ENCODE measurements at places on chromosomes 4 and X. TPM values are rescaled to one million over a fixed set of nuclear protein-coding genes. Genes with fewer than 3 reads are reported as not detected.

- DNase-seq, result no peak
Measured at GRCh38 chrX:115970718-115971117, 199.8 kb upstream of the AGTR2 start.

The TLR2 gene
- not detected for polyA plus RNA-seq

The RNF128 gene
- 0.11 TPM for polyA plus RNA-seq

The ZFP42 gene
- polyA plus RNA-seq, result not detected

GRCh38 chr4:160414496-160414895 lies 1311.6 kb downstream of the RAPGEF2 start:
- no peak for DNase-seq

DNA sequence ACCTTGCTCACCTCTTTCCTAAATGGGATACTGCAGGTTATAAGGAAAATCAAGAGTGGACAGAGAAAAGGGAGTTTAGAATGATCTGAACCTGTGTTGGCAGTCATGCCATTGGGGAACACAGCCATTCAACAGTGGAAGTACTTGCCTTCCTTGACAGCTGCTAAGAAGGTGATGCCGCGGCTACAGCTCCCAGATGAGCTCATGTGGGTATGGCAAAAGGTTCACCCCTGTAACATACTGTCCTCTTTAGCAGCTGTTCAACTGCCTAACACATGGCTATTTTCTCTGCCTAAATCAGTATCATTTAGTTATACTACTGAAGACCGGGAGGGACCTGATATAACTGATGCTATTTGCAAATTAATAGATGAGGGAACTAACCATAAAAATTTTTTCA lies 76.8 kb downstream of the DCHS2 start:
- no peak for DNase-seq

- no peak for DNase-seq
Measured at GRCh38 chr4:66376921-66377320, 706.6 kb upstream of the EPHA5 start.

DNA sequence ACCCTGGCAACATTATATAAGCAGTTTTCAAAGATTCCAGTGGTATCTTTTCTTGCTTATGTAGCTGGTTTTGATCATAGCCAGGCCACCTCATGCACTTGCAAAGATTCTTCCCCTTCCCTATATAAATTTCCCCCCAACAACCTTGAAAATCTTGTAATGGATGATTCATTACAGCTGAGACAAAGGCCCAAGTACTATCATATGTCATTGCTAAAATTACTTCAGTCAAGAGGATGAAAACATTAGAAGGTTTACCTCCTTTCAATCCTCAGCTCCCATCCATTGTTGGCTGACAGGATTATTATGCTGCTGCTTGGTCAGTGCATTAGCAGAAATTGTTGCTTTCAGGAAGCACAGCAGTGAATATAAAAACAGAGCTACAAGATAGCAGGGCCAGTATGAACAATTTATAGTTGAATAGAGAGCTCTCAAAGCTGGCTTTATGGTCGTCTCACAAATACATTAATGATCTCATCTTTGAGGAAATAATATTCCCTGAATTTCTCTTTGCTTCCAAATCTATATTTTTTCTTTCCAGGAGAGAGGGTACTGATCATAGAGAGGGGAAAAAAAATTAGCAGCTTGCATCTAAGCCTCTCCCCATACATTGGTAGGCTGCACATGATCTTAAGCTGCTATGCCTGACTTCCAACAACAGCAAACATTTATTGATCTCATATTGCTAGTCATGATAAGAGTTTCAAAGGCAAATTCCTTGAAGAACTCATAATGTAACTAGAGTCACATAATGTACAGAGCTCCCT lies 7.7 kb upstream of the ARHGEF38 start:
- DNase-seq, result no peak

DNA sequence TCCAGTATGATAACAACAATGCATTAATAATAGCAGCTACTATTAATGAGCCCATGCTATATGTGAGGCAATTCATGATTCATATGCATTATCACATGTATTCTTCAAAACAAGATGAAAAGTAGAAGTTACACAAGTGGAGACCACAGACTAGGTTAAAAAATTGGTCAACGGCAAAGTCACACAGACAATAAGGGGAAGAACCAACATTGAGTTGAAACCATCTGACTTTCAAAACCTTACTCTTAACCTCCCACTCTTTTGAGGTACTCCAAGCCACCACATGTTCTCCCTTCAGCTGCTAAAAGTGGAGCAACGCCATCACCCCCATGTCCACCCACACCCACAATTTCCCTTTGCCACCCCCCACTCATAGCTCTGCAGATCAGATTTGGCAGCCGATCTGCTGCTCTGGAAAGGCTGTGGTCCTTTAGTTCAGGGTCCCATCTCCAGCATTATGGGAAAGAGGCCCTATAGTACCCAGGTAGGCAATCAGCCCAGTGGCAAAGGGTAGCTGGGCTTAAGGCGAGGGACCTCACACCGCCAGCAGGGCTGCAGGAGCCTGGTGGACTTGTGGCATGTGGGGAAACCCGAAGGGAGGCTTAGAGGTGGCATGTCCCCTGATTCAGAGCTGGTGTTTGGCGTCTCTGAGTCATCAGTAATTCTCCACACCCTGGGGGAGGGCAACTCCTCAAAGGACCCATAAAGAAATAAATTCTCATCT lies 33.5 kb upstream of the CYBB start:
- no peak for DNase-seq

The IQCM gene
- not detected for polyA plus RNA-seq

DNA sequence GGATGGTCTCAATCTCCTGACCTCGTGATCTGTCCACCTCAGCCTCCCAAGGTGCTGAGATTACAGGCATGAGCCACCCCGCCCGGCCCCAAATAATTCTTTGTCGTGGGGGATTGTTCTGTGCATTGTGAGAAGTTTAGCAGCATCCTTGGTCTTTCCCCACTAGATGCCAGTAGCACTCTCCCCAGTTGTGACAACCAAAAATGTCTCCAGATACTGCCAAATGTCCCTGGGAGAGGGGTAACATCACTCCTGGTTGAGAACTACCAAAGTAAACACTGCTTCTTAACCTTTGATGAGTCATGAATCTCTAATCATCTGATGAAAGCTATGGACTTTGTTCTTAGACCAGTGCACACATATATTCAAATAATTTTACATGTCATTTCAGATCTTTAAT lies 90.7 kb upstream of the BRS3 start:
- no peak for DNase-seq

The WDFY3 gene
- 7.9 TPM for polyA plus RNA-seq

GRCh38 chrX:20527558-20528011 lies 260.9 kb upstream of the RPS6KA3 start:
- peak; percentile 38 for DNase-seq

The FBXO8 gene
- 8.1 TPM for polyA plus RNA-seq

DNA sequence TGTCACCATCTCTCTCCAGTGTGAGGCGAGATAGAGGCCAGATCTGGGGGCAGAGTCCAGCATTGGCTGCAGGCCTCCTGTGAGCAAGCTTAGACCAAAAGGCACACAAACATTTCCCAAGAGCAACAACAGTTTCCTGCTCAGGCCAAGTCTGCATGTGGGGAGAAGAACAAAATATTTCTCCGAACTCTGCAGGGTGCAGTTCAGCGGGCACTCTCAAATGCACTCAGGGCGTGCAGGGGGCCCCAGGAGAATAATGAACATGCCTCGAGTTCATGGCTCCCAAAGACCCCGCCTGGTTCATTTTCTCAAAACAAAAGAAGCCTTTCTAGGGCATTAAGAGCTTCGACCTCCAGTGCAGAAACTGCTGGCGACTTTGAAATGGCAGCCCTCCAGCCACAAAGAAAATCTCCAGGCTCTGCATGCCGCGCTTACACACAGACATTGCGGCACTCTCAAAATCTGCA lies 57.8 kb upstream of the HELT start:
- no peak for DNase-seq

- no peak for DNase-seq
Measured at GRCh38 chr4:42609051-42609450, 47.9 kb downstream of the ATP8A1 start.

The LAMP2 gene
- 68.8 TPM for polyA plus RNA-seq

DNA sequence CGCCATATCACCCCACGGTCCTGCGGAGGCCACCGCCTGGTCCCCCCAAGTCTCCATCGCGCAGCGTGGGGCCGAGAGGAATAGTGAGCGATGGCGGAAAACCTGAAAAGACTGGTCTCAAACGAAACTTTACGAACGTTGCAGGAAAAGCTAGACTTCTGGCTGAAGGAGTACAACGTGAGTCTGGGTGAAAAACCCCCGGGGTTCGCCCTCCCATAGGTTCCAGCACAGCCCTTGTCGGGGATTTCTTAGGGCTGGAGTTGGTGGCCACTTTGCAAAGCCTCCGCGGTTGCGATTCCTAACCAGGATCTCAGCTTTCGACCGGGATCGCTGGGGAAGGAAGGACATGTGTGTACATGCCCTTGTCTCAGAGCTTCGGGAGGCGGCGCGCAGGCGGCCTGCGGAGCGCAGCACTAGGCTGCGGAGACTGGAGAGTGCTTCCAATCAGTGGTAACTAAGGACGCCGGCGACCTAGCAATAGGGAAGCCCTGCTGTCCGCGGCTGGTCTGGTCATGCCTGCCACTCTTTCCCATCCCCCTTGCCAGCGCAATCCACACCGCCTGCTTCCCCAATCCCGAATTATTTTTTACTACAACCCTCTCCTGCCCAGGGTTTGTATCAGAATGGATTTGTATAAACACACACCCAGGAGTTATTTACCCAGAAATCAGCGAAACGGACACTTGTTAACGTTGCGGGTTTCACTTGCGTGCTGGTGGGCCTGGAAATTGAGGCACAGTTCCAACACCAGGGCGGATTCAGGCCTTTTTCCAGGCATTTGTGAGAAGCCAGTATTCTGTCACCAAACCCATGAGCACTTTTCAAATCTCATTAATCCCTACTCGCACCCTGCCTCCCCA lies 741 bp downstream of the SPATA18 start:
- DNase-seq, result peak; percentile 62

- DNase-seq, result no peak
Measured at GRCh38 chr4:2388429-2389182, 29.8 kb downstream of the ZFYVE28 start.

GRCh38 chr4:147787204-147787603 lies 55.3 kb downstream of the ARHGAP10 start:
- DNase-seq, result no peak

DNA sequence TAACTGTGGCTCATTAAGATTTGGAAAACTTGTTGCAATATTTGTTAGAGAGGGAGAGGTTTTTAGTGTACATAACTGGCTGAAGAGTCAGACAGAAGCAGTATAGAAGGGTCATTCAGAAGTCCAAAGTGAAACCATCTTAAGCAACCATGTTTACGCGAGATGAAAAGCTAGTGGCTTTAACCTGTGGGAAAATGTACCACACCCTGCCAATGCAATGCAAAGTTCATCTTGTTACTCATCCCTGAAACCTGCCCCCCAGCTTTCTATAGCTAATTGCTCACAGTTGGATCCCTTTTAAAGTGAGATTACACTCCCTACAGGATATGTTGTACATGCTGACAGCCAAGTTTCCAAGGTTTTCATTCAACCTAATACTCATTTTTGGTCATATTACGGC lies 96.7 kb upstream of the RAPGEF2 start:
- DNase-seq, result peak; percentile 11

The MAGED4B gene
- polyA plus RNA-seq, result 2.3 TPM

- peak; percentile 79 for DNase-seq
Measured at GRCh38 chr4:40908702-40909362, 159.1 kb downstream of the NSUN7 start.

The TAF7L gene
- 0.08 TPM for polyA plus RNA-seq

- no peak for DNase-seq
Measured at GRCh38 chr4:169975131-169975837, 50.9 kb downstream of the MFAP3L start.

- no peak for DNase-seq
Measured at GRCh38 chrX:55450259-55450658, 1.7 kb upstream of the MAGEH1 start.

GRCh38 chr4:107825072-107825824 lies 516 bp downstream of the SGMS2 start:
- DNase-seq, result peak; percentile 37

DNA sequence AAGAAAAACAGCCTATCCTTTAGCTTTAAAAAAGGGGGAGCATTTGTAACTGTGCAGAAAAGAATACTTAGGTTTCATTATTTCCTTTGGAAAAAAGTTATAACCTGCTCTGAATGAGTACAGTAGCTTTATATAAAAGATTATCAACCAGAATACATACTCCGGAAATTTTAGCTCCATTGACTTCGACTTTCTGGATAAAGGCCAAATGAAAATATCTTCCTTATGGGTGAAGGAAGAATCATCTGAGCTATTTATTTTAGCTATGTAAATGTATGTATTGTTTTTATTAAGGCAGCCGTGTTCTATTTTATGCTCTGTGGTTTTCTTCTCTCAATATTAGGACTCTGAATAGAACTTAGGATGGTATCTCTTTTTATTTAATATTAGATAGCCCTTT lies 69.0 kb upstream of the ETNPPL start:
- DNase-seq, result no peak

DNA sequence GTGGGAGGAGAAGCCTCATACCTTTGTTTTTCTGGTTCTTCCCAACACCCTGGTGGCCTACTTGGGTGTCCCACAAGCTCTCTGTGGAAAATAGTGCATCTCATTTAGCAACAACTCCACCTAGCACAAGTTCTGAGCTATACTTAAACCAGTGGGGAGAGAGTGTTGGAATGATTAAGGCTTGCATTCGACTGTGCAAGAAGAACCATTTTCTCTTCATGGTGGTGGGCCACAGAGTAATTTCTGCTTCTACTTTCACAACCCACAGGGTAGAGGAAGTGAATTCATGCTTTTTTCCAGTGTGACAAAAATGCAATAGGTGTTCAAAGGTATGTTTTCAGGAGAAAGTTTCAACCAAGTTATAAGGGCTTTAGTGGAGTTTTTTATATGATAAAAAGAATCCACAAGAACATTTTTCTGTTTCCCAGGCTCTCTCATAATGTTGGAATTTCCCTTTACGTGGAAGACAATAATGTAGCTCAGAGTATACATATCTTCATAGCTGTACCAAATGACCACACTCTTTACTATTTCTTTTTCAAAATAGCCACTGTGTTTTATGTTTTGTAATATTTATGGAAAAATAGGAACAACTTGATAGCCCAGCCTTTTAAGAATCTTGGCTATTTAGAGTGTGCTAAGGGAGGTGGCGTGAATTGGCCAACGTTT lies 80.3 kb upstream of the HHIP start:
- no peak for DNase-seq

GRCh38 chrX:19702856-19703255 lies 184.5 kb downstream of the SH3KBP1 start:
- no peak for DNase-seq

The MAGEA4 gene
- not detected for polyA plus RNA-seq

The UTP14A gene
- 38.7 TPM for polyA plus RNA-seq

DNA sequence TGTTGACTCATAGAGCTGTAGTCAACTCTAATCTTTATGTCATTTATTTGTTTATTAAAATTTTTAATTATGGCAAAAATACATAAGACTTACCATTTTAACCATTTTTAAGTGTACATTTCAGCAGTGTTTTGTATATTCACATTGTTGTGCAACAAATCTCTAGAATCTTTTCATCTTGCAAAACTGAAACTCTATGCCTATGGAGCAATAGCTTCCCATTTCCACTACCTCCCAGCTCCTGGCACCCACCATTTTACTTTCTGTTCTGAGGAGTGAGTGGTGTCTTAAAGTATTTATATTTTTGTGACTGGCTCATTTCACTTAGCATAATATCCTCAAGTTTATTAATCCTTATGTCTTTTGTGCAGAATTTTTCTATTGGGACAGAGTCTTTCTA lies 181.0 kb downstream of the GPAT3 start:
- no peak for DNase-seq

- DNase-seq, result no peak
Measured at GRCh38 chr4:51960486-51960885, 59.7 kb downstream of the LRRC66 start.
